ENCODE measurements at places on chromosomes 6 and 20. TPM values are rescaled to one million over a fixed set of nuclear protein-coding genes. Genes with fewer than 3 reads are reported as not detected.

DNA sequence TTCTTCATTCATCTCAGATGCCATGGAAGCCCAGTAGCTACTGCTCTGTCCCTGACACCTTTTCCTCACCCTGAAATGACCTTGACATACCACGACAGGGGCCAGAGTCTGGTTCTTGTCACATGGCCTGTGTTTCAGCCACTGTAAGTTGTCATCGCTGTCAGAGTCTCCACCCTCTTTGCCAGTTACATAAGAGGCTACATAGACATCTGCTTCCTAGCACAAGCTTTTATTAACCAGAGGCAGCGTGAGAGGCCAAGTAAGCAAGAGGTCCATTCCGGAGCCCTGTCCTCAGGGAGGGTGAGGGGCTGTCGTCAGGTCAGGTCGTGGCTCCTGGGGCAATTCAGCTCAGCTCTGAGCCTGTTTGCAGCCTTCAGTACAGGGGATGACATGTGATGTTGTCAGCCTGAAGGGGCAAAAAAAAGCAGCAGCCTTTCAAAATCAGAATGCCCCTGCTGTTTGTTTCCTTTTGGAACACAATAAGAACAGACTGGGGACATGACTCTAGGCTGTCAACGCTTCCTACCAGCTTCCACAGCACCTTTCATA, 146.3 kb downstream of the MTFR2 start:
- no peak overlapping the region for H3K4me3 ChIP-seq
- peaks cover 78% of the 10 kb centered on the region for H3K27me3 ChIP-seq
- H3K4me1 ChIP-seq, result peaks cover 34% of the 10 kb centered on the region

- H3K4me1 ChIP-seq, result no peaks in the 10 kb centered on the region
- H3K27ac ChIP-seq, result no peak overlapping the region
- no peak overlapping the region for H3K4me3 ChIP-seq
- peak; percentile 17 for DNase-seq
Measured at GRCh38 chr6:134080171-134080795, 27.9 kb upstream of the SLC2A12 start.

DNA sequence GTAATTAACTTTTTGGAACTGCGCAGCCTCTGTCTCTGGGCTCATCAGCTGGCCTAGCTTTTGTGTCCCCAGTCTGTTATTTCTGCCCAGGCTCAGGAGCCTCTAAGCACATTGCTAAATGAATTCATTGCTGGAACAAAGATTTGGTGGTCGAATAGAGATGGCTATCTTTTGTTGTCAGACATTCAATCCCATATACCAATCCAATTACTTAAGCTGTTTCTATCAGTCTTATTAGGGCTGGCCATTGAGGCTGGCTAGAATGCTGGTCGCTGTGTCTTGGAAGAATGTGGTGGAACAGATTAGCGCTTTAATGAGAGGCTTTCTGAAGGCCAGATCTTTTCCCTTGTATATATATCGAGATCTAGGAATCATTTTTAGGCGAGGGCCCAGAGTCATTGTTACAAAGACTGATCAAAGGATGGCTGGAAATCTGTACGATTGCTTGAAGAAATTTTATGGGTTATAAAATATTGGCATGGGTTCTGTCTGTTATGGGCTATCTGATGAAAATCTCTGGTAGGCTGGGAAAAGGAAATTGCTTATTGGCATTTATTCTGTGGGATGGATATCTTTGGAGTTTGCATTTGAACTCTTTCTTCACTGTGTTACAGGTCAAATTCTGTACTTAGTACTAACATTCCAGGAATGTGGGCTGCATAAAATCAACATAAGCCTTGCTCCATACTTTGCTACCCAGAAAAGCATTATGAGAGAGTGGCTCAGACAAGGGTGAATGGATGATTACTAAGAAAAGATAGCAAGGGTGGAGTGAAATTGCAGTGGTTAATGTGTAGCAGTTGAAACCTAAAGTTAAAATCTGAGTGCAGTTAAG, 34.8 kb upstream of the JAG1 start:
- no peaks in the 10 kb centered on the region for H3K36me3 ChIP-seq
- H3K4me1 ChIP-seq, result no peaks in the 10 kb centered on the region
- no peak for DNase-seq
- no peaks in the 10 kb centered on the region for H3K27me3 ChIP-seq

DNA sequence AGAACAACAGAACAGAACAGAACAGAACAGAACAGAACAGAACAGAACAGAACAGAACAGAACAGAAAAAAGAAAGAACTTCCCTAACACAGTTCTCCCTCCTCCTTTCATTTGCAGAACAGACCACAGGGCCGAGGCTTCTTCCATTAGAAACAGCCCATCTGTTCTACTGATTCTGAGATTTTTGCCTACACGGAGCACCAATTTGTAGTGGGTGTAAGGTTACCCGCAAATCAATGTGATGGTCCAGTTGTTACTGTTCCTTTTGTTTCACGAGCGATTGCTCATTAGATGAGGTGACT, 734 bp upstream of the OGFRL1 start:
- H3K4me3 ChIP-seq, result peak overlapping the region; percentile 77
- H3K27me3 ChIP-seq, result peaks cover 3% of the 10 kb centered on the region
- peaks cover 13% of the 10 kb centered on the region for H3K4me1 ChIP-seq
- 0 out of 2 replicates have a peak, but pooled peaks cover 3% of the 10 kb centered on the region for H3K36me3 ChIP-seq

GRCh38 chr6:155706341-155706740, 250.7 kb upstream of the NOX3 start:
- H3K4me3 ChIP-seq, result no peak overlapping the region
- H3K27ac ChIP-seq, result no peak overlapping the region
- H3K36me3 ChIP-seq, result no peaks in the 10 kb centered on the region
- H3K27me3 ChIP-seq, result no peaks in the 10 kb centered on the region
- DNase-seq, result no peak

GRCh38 chr20:36819659-36820058, 46.1 kb upstream of the DSN1 start:
- H3K36me3 ChIP-seq, result peaks cover 4% of the 10 kb centered on the region
- peak overlapping the region; percentile 80 for H3K27ac ChIP-seq
- peak; percentile 45 for DNase-seq
- no peak overlapping the region for H3K4me3 ChIP-seq
- no peaks in the 10 kb centered on the region for H3K27me3 ChIP-seq
- peaks cover 21% of the 10 kb centered on the region for H3K4me1 ChIP-seq

- DNase-seq, result no peak
- no peaks in the 10 kb centered on the region for H3K4me1 ChIP-seq
- no peak overlapping the region for H3K4me3 ChIP-seq
- no peaks in the 10 kb centered on the region for H3K36me3 ChIP-seq
- H3K27ac ChIP-seq, result no peak overlapping the region
Measured at GRCh38 chr20:59165891-59166709, 2.5 kb downstream of the ZNF831 start.

- no peaks in the 10 kb centered on the region for H3K27me3 ChIP-seq
- no peaks in the 10 kb centered on the region for H3K36me3 ChIP-seq
- no peak overlapping the region for H3K4me3 ChIP-seq
- no peaks in the 10 kb centered on the region for H3K4me1 ChIP-seq
- no peak for DNase-seq
Measured at GRCh38 chr6:96755096-96755495, 82.2 kb downstream of the GPR63 start.

GRCh38 chr20:64077094-64077493, 2.2 kb downstream of the RGS19 start:
- H3K36me3 ChIP-seq, result no peaks in the 10 kb centered on the region
- H3K4me3 ChIP-seq, result no peak overlapping the region
- H3K4me1 ChIP-seq, result peaks cover 11% of the 10 kb centered on the region
- no peak for DNase-seq

- H3K4me3 ChIP-seq, result no peak overlapping the region
- H3K36me3 ChIP-seq, result no peaks in the 10 kb centered on the region
- 0 out of 2 replicates have a peak, but pooled peaks cover 4% of the 10 kb centered on the region for H3K4me1 ChIP-seq
- H3K27me3 ChIP-seq, result no peaks in the 10 kb centered on the region
Measured at GRCh38 chr6:90375681-90376439, 79.2 kb upstream of the BACH2 start.

CLVS2 gene
- total RNA-seq, result 0.66 TPM

MYB gene
- 10.4 TPM for total RNA-seq

Data from GM23338 (cell line).